ENCODE measurements at places on chromosomes 11 and 22.

GRCh38 chr11:130024361-130024760, 21.7 kb upstream of the PRDM10 start:
- no peak for DNase-seq

GRCh38 chr11:72570893-72571661, 103.1 kb downstream of the PDE2A start:
- DNase-seq: no peak

GRCh38 chr22:16847271-16847670, 22.1 kb upstream of the XKR3 start:
- no peak for DNase-seq

DNA sequence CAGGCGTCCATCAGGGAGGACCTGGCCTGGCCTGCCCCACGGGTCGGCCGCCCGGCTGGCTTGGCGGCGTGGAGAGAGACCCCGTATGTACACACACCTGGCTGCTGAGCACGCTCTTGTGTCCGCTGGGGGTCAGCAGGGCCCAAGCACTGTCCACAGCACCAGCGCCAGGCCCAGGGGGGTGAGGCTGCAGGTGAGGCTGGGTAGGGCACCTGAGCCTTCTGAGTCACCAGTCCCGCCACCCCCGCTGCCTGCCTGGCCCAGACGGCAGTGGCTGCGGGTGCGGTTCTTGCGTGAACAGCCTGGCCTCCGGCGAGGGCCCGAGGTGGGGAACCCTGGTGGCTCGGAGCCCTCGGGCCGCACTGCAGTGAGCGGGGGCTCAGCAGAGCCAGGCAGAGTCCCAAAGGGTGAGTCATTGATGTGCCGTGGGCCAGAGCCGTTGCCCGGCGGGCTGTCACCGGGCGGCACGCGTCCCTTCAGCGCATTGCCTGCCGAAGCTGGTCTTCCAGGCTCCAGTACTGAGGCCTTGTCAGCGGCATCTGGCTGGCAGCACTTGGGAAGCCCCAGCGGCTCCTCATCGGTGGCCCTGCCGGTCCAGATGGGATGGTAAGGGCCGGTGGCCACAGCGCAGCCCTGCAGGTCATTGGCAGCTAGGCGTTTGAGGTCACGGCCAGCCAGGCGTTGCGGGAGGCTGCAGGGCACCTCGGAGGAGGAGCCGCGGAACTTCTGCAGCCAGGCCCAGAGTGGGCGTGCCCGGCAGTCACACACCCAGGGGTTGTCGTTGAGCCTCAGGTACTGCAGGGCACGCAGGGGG, 26.3 kb downstream of the RTN4R start:
- DNase-seq: no peak

GRCh38 chr11:11435635-11436034, 82.6 kb upstream of the CSNK2A3 start:
- DNase-seq: no peak

- no peak for DNase-seq
Measured at GRCh38 chr11:111819829-111820237, 51.5 kb downstream of the ALG9 start.

DNA sequence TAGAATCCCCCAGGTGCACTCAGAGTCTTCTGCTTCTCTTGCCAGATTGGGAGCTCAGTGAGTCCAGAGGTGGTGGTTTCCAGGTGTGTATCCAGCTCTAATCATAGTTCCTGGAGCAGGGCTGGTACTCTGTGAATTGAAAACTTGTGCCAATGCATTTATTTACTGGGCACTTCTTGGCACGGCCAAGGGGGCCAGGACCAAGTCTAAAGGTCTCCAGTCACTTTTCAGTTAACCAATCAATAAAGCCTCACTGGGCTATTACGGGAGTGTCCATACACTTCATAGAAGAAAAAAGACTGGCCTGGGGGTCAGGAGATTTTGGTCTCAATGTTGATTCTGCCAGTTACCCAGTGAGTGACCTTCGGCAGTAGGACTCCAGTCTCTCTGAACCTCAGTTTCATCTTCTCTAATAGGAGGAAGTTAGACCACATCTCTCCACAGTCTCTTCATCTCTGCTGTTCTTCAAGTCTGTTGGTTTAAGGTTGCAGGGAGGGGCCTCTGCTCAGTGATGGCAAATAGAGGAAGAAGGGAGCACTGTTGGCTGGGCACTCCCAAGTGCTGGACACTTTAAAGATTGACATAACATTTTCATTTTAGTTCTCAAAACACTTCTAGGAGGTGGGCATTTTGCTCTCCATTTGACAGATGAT, 188.5 kb upstream of the E2F8 start:
- DNase-seq: no peak

- no peak for DNase-seq
Measured at GRCh38 chr22:50723991-50724390, 14.0 kb upstream of the ACR start.

- no peak for DNase-seq
Measured at GRCh38 chr11:26231252-26231661, 100.7 kb upstream of the ANO3 start.

DNA sequence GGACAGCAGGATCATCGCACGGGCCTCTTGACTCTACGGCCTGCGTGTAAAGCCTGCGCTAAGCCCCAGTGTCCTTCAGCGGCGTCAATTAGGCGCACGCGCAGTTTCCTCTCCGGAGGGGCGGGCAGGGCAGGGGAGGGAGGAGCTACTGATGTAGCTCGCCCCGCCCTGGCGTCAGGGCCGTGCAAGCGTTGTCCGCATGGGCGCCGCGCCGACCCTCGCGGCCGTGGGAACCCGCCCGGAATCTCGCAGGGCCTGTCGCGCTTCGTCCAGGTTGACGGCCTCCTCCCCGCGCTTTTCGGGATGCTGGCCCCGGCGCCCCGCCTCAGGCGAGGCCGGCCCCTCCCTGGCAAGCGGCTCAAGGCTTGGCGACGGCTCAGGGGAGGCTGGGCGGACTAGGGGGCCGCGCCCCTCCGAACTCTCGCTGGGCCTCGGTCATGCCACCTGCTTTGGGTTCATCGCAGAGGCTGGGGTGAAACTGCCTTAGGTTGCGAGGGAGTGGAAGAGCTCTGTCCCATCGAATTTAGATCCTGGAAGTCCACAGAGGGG, 61.1 kb downstream of the ST3GAL4 start:
- peak; percentile 44 for DNase-seq
